ENCODE measurements at places on chromosomes 3 and 15.

GRCh38 chr3:115385774-115386730 is 237.3 kb upstream of the GAP43 start:
- DNase-seq: no peak

DNA sequence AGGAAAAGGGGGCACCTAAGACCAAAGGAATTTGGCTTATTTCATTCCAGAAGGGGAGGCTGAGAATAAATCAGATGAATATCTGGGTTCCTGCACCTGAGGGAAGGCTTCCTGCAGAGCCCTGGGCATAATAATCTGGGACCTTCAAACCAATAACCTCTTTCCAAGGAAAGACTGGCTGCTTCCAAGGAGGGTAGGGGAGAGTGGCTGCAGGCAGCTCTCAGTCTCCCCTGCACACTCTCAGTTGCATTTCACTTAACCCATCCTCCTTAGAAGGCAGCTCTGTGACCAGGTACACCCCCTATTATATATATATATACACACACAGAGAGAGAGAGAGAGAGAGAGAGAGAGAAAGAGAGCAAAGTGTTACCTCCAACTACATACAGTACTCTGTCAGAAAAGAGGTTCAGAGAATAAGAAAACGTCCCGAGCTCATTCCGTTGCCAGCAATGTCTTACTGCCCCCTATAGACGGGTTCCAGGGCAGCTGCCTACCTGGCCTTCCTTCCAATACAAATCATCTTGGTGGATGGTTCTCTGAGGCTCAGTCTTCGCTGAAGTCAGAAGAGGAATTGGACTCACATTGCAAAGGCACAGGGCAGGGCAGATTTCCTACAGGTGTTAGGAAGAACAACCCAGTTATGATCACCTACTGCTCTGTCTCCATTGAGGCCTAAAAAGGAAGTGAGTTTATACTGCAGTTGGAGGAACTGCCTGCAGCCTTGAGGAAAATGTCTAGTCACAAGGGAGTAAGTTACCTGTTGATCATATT is 26.1 kb downstream of the CAPN3 start:
- DNase-seq: no peak

DNA sequence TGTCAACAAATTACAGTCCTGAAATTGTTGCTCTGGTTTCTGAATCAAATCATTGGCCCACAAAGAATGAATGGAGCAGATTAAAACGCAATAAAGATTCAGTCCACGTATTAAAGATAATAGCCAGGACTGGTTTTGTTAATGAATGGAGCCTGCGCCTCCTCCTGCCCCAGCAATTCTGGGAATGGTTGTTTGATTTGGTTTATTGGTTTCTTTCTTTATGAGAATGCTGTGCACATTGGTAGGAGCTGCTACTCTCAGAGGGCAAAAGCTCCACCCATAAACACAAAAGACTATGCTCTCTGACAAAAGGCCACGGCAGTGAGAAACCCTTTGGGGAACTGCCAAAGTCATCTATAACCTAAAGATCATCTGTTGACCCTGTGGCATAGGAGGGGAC is 261.1 kb downstream of the ABHD5 start:
- no peak for DNase-seq

GRCh38 chr3:185825006-185825638 is at the start of gene IGF2BP2:
IGF2BP2 (minus strand) TSS chr3:185825042; CDS start chr3:185824960, 82 bp downstream.
- DNase-seq: peak; percentile 36

- no peak for DNase-seq
These were observed 43.7 kb downstream of the MECOM start for GRCh38 chr3:169619793-169620192.

DNA sequence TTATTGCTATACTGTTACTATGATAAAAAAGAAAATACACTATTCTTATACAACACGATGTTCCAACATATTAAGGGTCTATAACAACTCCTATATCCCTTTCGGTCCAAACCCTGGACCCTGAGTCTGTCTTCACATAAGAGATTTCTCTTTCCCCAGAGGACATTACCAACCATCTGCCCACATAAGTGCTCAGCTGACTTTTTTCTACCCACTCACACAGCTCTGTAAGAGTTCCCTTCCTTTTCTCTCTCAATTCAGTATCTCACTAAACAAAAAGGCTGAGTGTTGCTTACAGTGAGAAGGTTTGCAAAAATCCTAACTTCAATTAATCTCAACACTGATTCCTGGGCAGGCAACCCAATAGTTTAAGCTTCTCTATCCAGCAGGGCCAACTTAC is 30.5 kb downstream of the ITGB5 start:
- no peak for DNase-seq

DNA sequence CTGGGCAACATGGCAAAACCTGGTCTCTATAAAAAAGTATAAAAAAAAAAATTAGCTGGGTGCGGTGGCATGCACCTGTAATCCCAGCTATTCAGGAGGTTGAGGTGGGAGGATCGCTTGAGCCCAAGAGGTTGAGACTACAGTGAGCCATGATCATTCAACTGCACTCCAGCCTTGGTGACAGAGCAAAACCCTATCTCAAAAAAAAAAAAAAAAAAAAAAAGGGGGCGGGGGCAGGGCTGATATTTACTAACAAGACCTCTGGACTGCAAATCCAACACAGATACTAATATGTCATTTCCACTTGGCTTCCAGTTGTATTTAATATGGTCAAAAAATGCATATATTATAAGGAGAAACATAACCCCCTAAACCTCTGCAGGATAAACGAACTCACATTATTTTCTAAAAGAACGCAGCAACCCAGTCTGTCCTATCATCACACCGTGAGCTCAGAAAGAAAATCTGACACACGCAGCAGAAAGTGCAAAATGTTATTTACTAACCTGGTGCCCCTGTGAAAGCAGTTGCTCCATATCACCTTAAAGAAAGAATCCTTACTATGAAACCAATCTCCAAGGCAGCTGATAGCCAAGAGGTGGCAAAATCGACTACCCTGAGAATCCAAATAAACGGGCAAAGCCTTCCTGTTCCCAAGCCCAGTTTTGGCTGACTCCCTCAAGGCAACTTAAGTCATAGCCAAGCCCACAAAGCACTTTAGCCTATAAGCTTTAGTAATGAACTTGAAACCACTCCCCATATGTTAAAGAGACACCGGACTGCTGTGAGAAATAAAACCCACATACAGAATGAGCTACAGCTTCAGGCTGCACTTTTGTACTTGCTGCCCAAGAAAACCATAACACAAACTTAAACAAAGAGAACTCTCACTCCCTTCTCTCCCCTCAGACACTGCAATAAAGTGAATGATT is 39.3 kb downstream of the PLD1 start:
- no peak for DNase-seq

DNA sequence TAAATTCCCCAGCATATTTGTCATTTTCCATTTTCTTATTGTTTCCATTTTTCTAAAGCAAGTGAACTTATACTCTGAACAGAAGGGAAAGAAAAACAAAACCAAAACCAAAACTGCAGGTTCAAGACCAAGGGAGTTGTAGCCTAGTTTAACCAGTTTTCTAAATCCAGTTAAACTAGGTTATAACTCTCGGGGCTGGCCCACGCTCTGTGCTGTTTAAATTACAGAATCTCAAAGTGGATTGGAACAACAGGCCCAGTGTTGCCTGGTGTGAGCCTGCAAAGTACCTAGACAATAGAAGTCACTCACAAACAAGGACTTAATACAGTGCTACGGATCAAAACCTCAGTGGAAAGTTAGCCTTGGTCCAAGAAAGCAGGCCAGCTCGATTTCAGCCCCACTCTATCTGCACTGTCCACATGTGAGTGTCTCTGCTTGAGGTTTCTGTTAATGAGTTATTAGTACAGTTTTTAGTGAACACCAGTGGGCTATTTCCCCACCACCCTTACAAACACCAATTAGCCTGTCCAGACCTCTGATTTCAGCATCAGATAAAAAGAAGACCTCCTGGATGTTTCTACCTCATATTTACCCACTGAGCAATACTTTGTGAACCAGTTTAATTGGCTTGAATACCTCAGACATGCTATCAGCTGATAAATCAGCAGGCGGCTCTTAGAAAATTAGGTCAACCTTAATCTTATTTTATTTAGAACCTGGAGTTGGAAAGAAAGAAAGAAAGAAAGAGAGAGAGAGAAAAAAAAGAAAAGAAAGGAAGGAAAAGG is 93.8 kb upstream of the PDZRN3 start:
- DNase-seq: no peak

DNA sequence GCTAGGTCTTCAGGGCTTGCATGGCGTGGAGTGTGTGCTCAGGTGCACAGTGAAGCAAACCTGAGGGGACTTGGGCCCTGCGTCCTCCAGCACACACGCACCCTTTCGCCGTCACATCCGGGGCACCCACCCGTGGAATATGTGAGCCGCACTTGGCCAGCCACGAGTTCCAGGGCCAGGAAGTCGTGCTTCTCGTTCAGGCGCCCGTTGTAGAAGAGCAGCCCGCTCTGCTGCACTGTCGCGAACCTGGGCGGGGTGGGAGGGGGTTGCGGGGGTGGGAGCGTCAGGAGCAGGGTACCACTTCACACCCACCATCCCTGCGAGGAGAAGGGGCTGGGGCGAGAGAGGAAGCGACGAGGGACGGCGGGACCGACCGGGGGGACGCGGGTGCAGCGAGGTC is 7.1 kb downstream of the CELSR3 start:
- peak; percentile 46 for DNase-seq

GRCh38 chr3:134445636-134446035 is 40.1 kb downstream of the ANAPC13 start:
- no peak for DNase-seq

DNA sequence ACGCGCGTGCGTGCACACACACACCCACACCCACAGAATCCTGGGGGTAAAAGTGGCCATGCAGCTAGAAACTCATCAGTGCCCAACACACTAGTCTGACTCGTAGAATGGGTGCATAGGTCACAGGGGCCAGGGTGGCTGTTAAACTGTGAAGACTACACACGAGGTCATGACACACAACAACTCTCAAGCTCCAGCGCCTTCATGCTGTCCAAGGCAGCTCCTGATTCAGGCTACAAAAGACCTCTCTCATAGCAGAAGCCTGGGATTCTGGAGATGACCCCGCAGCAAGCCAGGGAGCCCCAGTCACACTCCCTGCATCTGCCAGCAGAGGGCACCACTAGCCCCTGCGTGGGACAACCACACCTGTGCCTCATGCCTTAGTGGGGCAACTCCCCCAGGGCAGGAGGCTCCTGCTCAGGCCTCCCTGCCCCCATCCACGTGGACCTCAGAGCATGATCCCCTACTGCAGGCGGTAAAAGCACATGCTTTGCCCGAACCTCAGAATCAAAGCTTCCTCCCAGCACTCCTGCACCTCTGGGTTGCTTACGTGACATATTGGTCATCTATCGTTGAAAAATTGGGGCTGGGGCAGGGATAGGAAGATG is 93.1 kb downstream of the LRIG1 start:
- DNase-seq: peak; percentile 71

- no peak for DNase-seq
These were observed 345.1 kb downstream of the IL5RA start for GRCh38 chr3:2765002-2765579.

DNA sequence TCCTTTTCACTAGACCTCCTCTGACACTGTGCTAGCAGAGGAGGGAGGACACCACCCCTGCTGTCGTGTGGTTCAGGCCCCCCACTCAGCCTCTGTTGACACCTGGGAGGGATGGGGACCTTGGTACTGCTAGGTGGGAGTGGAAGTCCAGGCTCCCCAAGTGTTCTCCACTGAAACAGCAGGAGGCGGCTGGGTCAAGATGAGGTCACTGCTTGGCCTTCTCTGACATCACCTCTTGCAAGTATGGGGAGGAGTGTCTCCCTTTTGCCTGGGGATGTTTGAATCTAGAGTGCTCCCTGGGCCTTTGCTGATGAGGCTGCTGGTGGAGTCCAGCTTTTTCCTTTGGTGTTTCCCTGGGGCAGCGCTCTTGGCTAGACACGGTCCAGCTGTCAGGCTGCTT is 101.5 kb downstream of the CHRNA7 start:
- no peak for DNase-seq
